ENCODE measurements at places on chromosomes 3 and 15. TPM values are rescaled to one million over a fixed set of nuclear protein-coding genes. Genes with fewer than 3 reads are reported as not detected.

The RUVBL1 gene
- 52.7 TPM for total RNA-seq

The LNP1 gene
- 4.2 TPM for total RNA-seq

The MUC4 gene
- total RNA-seq = under 0.01 TPM

The IFT57 gene
- 65.6 TPM for total RNA-seq

The STIMATE gene
- 10.0 TPM for total RNA-seq

The GABRA5 gene
- total RNA-seq = 0.14 TPM

The SLC30A4 gene
- 9.5 TPM for total RNA-seq

The PHLDB2 gene
- 57.5 TPM for total RNA-seq

The LEO1 gene
- 30.1 TPM for total RNA-seq

The CORO2B gene
- 5.3 TPM for total RNA-seq

The CD200R1 gene
- not detected for total RNA-seq

The LRRN1 gene
- not detected for total RNA-seq

The CPNE9 gene
- total RNA-seq = not detected

The ASB14 gene
- not detected for total RNA-seq

The DNAJB11 gene
- total RNA-seq = 55.0 TPM

The SUSD5 gene
- 3.6 TPM for total RNA-seq

The USP19 gene
- 45.9 TPM for total RNA-seq

The TGM5 gene
- not detected for total RNA-seq

The GOLGA6D gene
- total RNA-seq = not detected

The PLA2G4E gene
- total RNA-seq = not detected

The CNTN4 gene
- 2.9 TPM for total RNA-seq

The TIGIT gene
- total RNA-seq = not detected

The MUC20 gene
- 0.74 TPM for total RNA-seq

The SCAP gene
- 69.7 TPM for total RNA-seq

The NR1I2 gene
- not detected for total RNA-seq

The CLPX gene
- total RNA-seq = 46.5 TPM

The TEX264 gene
- total RNA-seq = 50.9 TPM

All from smooth muscle cell of bladder (primary cell).